Activated CD4-positive, alpha-beta memory T cell treated with anti-CD3 and anti-CD28 coated beads for 36 hours (primary cell): ENCODE measurements at places on chromosomes 7 and 10.

GRCh38 chr7:54831644-54832095, 72.7 kb upstream of the SEC61G start:
- no peak for DNase-seq

DNA sequence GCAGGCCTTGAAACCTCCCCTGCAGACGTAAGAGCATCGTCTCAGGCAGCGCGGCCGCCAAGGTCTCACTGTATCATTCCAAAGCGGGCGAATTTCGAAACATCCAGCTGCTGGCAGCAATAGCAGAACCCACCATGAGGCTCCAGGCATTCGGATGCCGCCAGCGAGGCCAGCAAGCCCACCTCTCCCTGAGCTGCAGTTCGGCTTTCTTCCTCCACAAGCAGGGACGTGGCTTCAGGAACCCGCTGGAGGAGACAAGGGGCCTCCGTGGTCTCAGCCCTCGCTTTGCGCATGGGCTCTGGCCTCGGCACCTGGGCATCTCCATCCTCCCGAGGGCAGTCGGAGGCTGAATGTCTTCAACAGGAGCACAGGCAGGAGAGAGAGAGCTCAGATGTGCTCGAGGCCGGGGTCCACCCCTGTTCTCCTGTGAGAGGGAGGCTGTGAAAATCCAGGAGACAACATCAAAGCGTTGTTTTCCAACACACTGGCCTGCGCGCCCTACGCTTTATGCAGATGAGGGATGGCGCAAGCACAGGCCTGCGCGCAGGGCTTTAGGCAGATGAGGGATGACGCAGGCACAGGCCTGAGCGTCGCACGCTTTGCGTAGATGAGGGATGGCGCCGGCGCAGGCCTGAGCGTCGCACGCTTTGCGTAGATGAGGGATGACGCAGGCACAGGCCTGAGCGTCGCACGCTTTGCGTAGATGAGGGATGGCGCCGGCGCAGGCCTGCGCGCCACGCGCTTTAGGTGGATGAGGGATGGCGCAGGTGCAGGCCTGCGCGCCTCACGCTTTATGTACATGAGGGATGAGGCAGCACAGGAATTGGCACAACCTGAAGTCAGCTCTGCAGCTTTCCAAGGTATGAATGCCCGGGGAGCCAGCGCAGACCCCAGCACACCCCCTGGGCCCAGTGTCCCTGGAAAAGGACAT, 103.2 kb downstream of the WDR37 start:
- no peak for DNase-seq

- no peak for DNase-seq
Measured at GRCh38 chr7:154484406-154484805, 432.2 kb downstream of the DPP6 start.

DNA sequence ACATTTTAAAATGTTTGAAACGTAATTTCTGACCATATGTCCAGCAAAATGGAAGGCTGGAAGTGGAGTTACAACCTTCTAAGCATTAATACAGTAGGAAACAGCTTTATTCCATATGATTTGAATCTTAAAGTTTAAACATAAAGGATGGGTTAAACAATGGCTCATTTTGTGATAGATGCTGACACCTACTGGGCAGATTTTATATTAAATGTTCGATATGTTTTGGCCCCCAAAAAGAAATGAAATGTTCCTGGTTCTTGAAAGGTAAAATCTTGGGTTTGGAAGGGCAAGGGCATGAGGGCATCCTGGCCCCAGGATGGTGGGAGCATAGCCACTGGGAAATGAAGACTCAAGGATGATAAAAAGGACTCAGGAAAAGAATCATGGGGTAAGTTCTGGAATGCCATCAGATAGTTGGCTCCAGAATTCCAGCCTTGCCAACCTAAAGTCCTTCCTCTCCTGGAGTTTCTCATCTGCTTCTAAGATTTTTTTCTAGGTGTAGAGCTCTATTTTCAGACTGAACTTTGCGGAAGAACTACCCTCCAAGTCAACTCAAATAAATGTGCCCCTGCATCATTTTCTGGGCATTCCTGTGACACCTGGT, 34.6 kb upstream of the SLC35G1 start:
- DNase-seq, result no peak

GRCh38 chr7:14714161-14714728, 188.3 kb downstream of the DGKB start:
- DNase-seq, result peak; percentile 46

DNA sequence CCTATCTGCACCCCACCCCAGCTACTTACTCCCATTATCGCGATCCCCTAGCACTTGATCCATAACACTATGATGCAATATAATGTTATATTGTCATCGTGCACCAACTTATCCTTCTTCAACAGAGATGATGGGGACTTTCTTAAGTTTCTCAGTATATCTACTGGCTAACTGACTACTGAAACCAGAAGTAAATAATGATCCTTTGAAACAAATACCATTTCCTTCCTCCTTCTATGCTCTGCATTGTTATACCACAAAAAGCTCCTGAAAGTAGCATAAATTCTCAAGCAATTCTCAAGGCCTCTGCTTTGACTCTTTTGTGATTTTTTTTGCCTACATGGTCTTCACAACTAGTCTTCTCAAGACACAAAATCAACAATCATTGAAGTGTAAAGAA, 68.9 kb downstream of the HTR7 start:
- DNase-seq, result no peak
